ENCODE measurements at places on chromosomes 2 and 18.

DNA sequence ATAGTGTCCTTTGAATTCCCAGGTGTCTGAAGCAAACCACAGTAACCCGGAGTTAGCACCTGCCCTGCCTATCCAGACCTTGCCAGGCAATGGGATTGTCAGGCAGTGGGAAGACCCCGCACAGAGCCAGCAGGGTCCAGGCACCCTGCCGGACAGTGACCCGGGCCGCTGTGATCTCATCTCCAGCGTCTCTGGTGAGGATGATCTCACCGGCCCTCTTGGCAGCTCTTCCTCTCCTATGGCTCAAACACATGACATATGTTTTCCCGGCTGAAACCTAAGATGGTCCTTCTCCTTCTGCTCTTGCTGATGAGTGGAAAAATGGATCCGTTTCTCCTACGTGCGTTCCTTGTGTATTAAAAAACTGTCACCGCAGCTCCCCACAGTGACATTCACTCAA lies 75.1 kb downstream of the ACOXL start:
- no peak for DNase-seq

GRCh38 chr2:159108181-159108893 lies 139.9 kb downstream of the TANC1 start:
- DNase-seq, result no peak

- no peak for DNase-seq
These were observed 71.6 kb downstream of the BCL2 start for GRCh38 chr18:63247926-63248325.

- peak; percentile 13 for DNase-seq
These were observed 114.5 kb downstream of the METTL8 start for GRCh38 chr2:171319164-171319810.

DNA sequence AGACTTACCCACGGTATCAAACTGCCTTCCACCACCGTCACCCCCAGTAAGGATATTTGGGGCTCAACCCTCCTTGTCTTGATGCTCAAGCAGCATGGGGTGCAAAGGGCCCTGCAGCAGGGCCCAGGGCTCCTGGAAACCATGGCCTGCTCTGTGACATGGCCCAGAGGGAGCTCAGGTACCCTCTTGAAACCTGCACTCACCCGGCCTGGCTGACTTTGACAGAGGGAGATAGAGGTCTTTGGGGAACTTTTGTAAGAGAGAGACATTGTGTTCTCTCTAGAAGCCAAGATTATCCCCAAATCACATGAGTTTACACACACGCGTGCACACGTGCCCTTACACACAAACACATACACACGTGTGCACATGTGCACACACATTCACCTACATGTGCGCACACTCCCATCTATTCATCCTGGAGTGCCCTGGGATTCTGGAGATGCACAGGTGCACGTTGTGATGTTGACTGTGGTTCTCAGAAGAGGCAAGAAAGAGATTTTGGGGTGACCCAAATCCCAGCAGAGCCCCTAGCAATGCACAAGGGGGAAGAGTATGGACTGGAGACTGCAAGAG lies 19.6 kb upstream of the KCNK3 start:
- no peak for DNase-seq

- no peak for DNase-seq
These were observed 186.5 kb upstream of the RASGRP3 start for GRCh38 chr2:33289961-33290360.

- DNase-seq, result no peak
These were observed 39.8 kb upstream of the ALPP start for GRCh38 chr2:232338759-232339106.

DNA sequence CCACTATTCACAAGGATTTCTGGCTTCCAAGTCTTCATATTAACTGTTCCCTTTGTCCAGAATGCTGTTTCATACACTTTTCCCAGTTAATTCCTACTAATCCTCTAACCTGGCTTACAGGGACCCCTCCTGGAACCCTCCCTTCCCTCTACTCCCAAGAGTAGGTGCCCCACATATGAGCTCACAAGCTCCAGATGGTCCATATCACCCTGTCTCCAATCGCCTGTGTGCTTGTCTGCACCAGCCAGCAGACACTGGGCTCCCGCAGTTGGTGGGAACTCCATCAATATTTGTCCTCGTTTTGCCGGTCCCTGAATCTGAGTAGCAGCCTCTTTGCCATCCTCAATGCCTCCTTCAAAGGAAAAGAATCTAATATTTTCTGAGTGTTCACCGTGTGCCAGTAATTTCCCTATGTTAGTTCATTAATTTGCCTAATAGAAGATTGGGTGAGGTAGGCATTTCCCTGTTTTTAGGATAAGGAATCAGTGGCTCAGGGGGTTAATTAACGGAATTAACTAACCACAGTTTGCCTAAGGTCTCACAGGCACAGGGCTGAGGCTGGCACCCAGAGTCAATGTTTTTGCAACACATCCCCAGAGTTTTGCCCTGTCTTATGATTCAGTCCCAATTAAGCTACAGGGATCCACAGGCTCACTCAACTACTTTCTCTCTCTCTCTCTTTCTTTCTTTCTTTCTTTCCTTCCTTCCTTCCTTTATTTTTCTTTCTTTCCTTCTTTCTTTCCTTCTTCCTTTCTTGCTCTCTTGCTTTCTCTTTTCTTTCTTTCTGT lies 141.6 kb upstream of the CYP1B1 start:
- DNase-seq, result no peak

- no peak for DNase-seq
These were observed 395.3 kb downstream of the NYAP2 start for GRCh38 chr2:225794652-225795400.

GRCh38 chr18:21262244-21262643 lies 20.2 kb downstream of the GREB1L start:
- DNase-seq, result no peak

DNA sequence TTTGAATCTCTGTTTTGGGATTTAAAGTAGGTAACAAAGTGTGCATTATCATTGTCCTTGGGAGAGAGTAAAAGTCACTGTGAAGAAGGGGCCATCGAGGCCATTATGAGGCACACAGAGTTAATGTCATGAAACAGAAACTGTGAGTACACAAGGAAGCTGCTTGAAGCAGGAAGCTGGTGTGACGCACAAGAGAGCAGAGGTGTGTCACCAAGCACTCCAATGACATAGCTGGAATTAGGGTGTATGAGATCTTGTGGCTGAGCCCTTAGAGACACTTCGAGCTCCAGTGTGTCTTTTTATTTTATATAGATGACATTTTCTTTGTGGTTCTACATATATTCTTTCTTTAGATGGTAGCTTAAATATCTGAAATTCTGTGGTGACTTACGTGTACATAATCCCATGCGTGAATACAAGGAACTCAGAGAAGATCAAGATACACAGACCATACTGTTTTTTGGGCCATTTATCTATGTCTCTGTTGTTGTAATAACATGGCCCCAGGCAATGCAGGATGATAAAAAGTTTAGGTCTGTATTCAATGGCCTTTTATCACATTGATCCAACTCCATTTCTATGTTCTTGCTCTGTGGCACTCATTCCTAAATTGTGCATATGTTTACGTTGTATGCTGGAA lies 164.7 kb upstream of the FAM98A start:
- no peak for DNase-seq

DNA sequence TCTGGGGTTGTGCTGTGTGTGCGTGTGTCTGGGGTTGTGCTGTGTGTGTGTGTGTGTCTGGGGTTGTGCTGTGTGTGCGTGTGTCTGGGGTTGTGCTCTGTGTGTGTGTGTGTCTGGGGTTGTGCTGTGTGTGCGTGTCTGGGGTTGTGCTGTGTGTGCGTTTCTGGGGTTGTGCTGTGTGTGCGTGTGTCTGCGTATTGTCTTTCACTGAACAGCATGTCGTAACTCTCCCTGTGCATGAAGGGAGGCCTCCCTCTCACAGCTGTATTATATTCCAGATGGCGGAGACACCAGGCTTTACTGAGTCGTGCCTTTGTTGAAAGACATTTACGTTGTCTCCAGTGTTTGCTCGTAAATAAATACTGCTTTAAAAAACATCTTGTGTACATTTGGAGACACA lies 5.9 kb downstream of the ACKR3 start:
- DNase-seq, result no peak

DNA sequence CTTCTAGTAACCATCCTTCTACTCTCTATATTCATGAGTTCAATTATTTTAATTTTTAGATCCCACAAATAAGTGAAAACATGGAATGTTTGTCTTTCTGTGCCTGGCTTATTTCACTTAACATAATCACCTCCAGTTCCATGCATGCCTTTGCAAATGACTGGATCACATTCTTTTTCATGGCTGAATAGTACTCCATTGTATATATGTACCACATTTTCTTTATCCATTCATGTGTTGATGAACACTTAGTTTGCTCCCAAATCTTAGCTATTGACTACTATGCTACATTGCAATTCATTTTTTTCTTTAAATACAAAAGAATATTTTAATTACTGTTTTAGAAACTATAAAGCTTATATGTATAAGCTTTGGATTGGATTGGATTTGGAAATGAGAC lies 240.4 kb upstream of the LYPD1 start:
- no peak for DNase-seq

- DNase-seq, result no peak
These were observed 44.6 kb downstream of the TBC1D8 start for GRCh38 chr2:101106453-101107181.

- no peak for DNase-seq
These were observed 57.1 kb downstream of the PKP4 start for GRCh38 chr2:158513841-158514240.

- DNase-seq, result no peak
These were observed 444 bp upstream of the MMADHC start for GRCh38 chr2:149587950-149588487.

- no peak for DNase-seq
These were observed 70.6 kb downstream of the CD28 start for GRCh38 chr2:203777030-203777429.

DNA sequence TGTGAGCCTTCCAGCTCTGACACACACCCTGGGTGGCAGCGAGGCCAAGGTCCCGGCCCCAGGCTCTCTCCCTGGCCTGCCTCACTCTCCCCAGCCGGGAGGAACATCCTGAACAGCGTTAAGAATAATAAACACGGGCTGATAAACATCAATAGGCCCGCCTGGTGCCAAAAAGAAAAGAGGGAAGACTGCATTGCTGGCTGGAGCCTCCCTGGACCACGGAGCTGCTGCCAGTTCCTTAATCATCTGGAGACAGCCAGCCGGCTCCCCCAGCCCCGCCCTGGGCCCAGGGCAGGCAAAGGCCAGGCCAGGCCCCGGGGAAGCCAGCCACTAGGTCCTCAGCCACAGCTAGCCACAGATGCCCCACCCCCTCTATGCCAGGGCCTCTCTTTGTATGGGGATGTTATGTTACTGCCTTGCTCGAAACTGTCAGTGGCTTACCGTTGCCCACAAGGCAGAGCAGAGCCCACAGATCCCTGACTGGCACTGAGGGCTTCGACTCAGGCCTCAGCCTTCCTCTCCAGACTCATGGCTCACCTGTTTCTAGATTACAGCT lies 293.7 kb downstream of the DYSF start:
- DNase-seq, result no peak

GRCh38 chr18:7982216-7982615 lies 415.1 kb downstream of the PTPRM start:
- DNase-seq, result no peak

DNA sequence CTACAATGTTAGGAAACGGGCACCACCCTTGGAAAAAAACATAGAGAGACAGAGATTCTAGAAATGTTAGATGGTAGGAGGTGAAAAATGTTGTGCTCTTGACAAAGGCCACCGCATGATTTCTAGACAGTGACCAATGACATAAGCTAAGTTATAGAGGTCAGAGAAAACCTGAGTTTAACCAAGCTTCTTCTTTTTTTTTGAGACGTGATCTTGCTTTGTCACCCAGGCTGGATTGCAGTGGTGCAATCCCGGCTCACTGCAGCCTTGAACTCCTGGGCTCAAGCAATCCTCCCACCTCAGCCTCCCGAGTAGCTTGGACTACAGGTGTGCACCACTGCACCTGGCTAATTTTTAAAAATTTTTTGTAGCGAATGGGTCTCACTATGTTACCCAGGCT lies 13.0 kb downstream of the FER1L5 start:
- no peak for DNase-seq

- peak; percentile 22 for DNase-seq
These were observed 721 bp upstream of the MIB1 start for GRCh38 chr18:21739604-21740537.

DNA sequence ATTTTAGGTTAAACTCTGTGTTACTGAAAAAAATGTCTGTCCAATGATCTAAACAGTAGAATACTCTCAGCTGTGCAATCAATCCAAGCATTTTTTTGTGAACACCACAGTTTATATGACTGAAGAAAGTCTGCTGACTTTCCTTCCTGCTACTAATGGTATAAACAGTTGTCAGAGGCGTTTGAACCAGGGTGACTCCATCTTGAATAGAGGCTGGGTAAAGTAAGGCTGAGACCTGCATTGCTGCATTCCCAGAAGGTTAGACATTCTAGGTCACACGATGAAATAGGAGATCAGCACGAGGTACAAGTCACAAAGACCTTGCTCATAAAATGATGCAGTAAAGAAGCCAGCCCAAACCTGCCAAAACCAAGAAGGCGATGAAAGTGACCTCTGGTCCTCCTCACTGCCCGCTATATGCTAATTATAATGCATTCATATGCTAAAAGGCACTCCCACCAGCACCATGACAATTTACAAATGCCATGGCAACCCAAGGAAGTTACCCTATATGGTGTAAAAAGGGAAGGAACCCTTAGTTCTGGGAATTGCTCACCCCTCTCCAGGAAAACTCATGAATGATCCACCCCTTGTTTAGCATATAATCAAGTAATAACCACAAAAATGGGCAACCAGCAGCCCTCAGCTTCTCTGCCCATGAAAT lies 31.3 kb downstream of the POU3F3 start:
- DNase-seq, result no peak

- no peak for DNase-seq
These were observed 248.0 kb downstream of the TMEM182 start for GRCh38 chr2:103009871-103010270.

DNA sequence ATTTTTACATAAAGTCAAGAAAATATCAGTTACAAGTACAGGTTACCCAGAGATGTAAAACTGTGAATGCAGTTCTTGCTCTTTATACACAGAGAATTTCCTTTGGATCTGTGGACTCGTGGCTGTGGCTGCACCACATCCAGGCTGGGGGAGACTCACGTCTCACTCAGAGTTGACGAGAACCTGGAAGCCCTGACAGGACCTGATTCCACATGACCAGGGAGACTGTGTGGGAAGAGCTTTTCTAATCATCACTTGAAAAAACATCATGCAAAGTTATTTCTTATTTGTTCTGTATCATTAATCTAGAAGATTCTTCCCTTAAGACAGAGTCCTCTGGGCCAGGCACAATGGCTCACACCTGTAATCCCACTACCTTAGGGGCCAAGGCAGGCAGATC lies 1159.0 kb downstream of the RPIA start:
- no peak for DNase-seq

GRCh38 chr2:3272761-3273160 lies 104.9 kb downstream of the EIPR1 start:
- no peak for DNase-seq

- no peak for DNase-seq
These were observed 192.1 kb upstream of the CXCR4 start for GRCh38 chr2:136310005-136310495.

DNA sequence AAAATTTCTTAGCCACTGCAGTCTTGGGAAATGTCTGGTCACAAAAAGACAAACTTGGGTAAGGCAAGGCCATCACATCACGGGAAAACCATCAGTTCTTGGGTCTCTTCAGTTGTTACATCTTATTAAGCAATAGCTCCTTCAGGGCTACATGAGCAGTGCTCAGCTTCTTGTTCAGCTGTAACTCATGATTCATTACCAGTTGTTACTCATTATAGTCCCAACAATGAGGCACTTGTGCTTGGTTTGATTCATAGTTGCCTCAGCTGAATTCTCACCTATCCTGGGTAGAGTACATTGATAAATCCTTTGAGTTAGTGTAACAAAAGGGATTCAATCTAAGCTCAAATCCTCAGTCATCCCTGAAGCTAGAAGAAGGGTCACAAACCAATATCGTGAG lies 102.4 kb upstream of the DCC start:
- no peak for DNase-seq

Measured in neural progenitor cell (in vitro differentiated cells).